ENCODE measurements at places on chromosomes 5 and 9.

DNA sequence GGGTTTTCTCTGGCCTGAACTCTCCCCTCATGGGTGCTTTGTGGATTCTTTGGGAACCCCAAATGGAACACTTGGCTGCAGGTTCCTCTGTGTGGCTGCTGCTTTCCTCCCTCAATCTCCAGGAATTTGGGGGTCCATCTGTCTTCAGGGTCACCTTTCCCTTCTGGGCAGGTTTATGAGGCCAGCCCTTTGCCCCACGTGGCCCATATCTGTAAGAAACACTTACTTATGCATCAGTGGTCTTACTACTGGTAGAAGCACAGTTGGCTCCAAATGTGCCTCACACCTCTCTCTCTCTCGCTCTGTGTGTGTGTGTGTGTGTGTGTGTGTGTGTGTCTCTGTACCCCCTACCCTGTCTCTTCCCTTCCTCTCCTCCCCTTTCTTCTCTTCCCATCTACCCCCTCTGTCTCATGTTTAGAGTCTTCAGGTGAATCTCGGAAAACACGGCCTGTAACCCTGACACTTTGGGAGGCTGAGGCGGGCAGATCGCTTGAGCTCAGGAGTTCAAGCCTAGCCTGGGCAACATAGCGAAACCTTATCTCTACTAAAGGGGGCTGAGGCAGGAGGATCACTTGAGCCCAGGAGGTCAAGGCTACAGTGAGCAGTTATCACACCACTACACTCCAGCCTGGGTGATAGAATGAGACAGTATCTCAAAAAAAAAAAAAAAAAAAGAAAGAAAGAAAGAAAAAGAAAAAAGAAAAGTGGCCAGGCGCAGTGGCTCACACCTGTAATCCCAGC lies 26.8 kb downstream of the C5orf15 start:
- DNase-seq, result no peak

- DNase-seq, result no peak
These were observed 188.9 kb downstream of the SPOCK1 start for GRCh38 chr5:137310051-137310730.

GRCh38 chr5:135426102-135427082 lies 20.8 kb downstream of the DCANP1 start:
- peak; percentile 14 for DNase-seq

DNA sequence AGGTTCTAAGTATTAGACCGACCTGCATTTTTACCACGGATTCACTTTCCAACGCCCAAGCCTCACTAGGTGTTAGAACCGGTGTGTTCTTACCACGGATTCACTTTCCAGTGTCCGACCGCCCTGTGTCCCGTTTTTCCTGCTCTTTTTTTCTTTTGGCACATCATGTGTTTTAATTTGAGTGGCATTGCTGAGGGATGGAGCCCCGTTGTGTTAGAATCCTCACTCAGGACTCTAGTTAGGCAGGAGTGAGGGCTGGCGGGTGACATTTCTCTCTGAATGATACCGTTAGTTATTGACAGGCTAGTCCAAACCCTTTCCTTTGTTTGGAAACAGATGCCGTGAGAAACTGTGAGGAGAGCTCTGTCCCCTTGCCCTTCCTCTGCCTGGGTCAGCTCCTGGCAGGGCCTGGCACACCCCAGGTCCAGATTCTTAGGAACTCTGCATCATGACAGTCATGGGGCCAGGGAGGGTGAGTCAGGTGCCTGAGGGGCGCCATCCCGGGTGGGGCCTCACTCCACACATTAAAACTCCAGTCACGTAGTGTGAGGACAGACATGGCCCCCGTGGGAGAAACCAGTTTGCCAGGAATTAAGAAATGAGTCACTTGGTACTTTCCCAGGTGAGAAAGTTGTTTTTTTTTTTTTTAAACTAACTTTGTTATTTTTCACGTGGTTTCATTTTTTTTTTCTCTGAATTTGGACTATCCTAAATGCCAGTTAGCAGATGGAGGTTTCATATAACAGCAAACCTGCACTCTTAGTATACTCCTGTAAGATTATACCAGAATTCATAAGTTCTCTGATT lies 15.8 kb downstream of the EXOC3 start:
- peak; percentile 75 for DNase-seq

DNA sequence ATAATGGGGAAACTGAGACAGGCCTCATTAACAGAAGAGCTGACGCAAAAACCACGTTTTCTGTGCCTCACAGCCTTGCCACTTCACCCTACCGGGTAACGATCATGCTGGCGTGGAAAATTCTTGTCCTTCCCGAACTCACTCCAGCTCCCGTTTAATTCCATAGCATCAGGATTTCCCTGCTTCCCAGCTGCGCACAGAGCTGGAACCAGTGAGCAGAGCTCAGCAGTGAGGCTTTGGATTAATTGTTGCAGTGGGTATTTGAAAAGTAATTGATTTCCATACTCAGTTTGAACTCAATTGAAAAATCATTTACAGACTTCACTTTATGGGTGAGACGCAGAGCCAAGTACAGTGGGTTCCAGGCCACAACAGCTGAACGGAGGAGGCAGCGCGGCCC lies 199.0 kb upstream of the ADAMTS16 start:
- no peak for DNase-seq

- DNase-seq, result no peak
These were observed 15.8 kb downstream of the NMUR2 start for GRCh38 chr5:152389208-152389849.

GRCh38 chr9:108772301-108772894 lies 83.4 kb downstream of the ACTL7B start:
- no peak for DNase-seq

DNA sequence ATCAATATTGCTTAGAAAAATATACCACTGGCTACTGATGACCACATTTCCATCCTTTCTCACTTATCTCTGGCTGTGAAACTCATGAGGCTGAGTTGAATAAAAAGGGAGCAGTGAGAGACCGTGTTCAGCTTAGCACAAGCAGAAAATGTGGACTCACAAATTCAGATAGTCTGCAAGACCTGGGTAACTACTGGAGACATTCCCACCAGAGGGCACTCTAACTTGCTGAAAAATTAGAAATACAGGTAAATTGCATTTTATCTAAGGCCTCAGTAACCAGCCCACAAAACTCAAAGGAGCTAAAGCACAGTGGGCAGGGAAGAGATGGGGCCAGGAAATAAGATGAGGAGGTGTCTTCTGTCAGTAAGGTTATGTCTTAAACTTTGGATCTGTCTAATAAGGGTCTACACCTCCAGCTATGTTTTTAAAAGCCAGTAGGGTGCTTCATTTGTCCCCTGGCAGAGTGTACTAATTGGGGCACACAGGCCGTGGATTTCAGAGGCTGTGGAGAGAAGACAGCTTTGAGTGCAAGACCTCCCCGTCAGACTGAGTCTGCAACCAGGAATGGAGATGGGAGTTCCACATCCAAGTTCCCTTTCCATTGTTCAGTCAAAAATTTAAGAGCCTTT lies 8.7 kb upstream of the NDUFB6 start:
- no peak for DNase-seq

DNA sequence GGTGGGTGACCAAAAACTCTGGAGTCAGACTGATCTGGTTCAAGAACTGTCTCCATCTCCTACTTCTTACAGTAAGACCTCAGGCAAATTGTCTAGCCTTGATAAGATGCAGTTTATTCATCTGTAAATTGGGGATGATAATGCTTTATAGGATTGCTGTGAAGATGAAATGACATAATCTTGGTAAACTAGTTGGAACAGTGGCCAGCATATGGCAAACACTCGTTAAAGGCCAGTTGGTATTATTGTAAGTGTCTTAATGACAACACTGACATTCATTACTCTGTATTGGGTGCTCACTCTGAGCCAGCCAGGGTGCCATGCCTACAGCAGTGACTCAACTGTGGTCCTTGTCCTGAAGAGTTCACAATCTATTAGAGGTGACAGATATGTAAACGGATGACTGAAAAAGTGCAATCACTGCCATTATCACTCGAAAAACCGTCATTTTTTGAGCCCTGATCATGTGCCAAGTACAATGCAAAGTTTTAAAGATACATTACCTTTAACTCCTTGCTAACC lies 84.9 kb upstream of the HSPA9 start:
- DNase-seq, result no peak

- peak; percentile 4 for DNase-seq
These were observed 453.8 kb upstream of the ZNF608 start for GRCh38 chr5:125199968-125200865.

- DNase-seq, result no peak
These were observed 207.0 kb downstream of the MEF2C start for GRCh38 chr5:88675708-88676636.

GRCh38 chr9:131554843-131555351 lies 9.6 kb downstream of the PRRT1B start:
- DNase-seq, result no peak

GRCh38 chr5:140205216-140205615 lies 30.2 kb downstream of the CYSTM1 start:
- DNase-seq, result no peak

DNA sequence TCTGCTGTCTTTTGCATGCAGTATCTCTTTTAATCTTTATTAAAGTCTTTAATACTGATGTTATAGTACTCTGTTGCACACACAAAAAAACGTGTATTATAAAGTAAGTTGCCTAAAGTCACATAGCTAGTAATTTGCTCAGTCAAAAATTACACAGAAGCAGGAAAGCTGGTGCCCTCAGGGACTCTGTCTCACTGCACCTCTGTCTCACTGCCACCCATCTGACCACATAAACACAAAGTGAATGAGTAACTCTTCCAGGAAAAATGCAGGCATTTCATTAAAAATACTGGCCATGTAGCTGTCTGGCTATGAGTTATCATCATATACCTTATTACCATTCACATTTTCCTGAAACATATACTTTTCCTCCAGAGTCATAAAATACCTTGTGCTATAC lies 591.7 kb downstream of the CSNK1G3 start:
- DNase-seq, result no peak

DNA sequence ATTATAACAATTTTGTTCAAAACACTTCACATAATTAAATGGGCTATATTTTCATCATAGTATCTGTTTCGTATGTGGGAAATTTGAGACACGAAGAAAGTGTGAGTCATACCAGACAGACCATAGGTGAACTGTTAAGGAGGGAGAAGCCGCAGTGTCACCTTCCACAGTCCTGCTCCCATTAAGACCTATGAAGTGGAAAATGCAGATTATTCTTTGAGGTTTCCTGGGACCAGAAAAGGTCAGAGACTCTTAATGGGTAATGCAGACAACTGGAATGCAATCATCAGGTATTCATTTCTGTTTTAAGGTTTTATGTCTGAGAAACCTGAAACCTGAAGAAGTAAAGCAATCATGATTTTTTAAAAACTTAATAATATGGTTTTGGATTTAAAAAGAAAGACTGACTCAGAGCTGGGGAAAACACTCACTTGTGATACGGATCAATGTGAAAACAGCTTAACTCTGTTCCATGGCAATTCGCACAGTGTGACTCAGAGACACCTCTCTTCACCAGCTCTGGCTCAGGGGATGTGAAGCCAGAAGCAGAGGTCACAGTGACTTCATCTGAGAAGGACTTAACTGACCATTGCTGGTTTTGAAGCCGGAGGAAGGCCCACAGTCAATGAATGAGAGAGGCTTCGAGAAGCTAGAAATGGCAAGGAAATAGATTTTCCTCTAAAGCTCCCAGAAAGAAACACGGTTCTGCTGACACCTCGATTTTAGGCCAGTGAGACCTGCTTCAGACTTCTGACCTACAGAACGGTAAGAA lies 17.2 kb upstream of the GCNT1 start:
- peak; percentile 76 for DNase-seq

DNA sequence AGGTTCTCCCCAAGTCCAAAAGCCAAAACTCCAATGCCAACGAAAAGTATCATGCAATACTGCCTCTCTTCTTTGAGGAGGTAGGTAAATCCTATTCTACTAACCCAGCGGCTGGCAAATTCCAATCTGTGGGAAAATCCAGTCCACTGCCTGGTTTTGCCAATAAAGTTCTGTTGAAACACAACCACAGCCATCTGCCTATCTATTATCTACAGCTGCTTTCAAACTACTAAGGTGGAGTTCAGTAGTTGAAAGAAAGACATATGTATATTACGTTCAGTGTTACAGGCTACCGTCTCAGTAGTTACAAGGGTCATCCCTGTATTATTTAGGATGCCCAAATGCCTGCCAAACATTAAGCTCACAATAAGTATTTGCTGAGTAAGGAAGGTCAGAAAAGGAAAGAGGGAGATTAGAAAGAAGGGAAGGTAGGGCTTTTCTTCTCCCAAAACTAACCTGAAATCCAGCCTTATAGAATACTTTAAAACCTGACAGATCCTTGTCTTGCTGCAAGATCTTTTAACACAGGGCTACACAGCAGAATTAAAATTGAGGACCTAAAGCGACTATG lies 16.2 kb downstream of the ARL15 start:
- no peak for DNase-seq

GRCh38 chr5:90477621-90478215 lies 3.1 kb downstream of the POLR3G start:
- DNase-seq, result no peak

- DNase-seq, result no peak
These were observed 6.9 kb upstream of the TRMT10B start for GRCh38 chr9:37746448-37747270.

GRCh38 chr9:134717924-134718645 lies 76.5 kb downstream of the COL5A1 start:
- no peak for DNase-seq

GRCh38 chr9:127970401-127971313 lies 10.1 kb downstream of the EEIG1 start:
- peak; percentile 83 for DNase-seq

All from T-helper 2 cell treated with Interferon-gamma antibody and Interleukin-4, amounts not matched to agents 5 μg/mL and 100 μg/mL, for 36 hours (primary cell).